ENCODE measurements at places on chromosomes 1 and 21. TPM values are rescaled to one million over a fixed set of nuclear protein-coding genes. Genes with fewer than 3 reads are reported as not detected.

The S100B gene
- not detected for polyA plus RNA-seq

The TSSK3 gene
- 0.39 TPM for polyA plus RNA-seq

DNA sequence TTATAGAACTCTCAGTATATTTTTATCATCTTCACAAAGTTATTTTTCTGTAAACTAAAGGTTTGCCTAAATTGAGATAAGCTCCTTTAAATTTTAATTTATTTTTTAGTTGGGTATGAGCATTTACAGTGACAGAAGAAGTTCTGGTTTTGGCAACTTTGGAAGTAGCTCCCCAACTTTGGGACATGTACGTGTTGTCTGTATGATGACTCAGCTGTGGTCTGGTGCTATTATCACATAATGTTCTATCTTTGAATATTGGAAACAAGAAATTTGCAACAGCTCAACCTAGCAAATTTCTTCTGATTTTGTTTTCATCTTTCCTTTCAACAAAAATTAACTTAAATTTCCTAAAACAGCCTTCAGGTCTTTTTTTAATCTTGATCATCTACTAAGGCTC is 46.6 kb upstream of the C1orf105 start:
- no peak for DNase-seq

- DNase-seq, result no peak
These were observed 244.5 kb downstream of the NEGR1 start for GRCh38 chr1:72037745-72038343.

- no peak for DNase-seq
These were observed 187.1 kb downstream of the NRIP1 start for GRCh38 chr21:14877581-14878228.

GRCh38 chr1:156707417-156708217 is 2.2 kb upstream of the CRABP2 start:
- DNase-seq, result no peak

- DNase-seq, result no peak
These were observed 170.4 kb downstream of the CLIC6 start for GRCh38 chr21:34838956-34839820.

DNA sequence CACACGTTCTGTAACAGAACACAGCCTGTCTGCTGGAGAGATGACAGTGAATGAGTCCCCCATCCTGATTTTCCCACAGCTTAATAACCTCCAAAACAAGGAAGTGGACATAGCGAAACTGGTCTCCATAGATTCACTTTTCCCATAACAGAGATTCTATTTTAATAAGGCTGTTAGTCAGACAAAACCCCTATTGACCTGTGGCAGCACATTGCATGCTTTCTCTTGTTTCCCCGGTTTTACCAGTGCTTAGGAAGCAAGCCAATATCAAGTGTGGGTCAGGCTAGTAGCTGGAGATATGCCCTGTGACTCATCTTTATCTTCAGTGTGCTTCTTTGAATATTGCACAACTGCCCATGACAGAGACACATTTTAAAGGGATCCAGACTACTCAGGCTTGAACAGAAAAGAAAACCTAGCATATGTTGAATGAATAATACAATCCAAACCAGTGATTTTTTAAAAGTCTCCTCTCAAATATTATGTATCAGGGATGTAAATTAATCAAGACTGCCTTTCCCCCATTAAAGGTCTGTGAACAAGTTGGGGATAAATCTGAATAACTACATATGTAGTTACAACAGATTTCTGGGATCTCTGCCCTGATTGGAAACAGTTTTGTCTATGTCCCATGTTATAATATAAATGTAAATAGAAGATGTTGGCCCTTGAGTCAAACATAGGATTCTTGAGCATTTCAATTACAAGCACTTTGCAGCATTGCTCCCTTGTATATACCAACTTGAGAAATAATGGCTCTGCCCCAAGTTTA is 11.9 kb upstream of the CLDN8 start:
- DNase-seq, result peak; percentile 15

DNA sequence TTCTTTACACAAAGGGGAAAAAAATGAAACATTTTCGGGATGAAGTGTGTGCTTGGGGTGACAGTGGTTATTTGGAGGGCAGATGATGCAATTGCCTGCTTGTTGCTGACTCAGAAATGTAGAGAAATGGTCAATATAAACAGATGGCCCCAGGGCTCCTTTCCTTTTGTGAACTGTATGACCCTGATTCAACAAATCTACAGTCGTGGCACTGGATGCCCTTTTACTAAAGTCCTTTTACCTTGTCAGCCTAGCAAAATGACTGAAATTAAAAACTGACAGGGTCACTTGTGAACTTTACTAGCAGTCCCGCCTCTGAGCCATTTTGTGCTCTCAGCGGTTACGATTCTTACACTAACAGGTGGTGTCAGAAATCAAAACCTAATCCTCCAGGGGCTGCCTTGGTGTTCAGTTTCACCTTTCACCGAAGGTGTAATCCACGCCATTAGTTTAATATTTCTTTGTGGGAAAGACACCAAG is 49.8 kb downstream of the GREM2 start:
- no peak for DNase-seq

- no peak for DNase-seq
These were observed 28.1 kb downstream of the ERI3 start for GRCh38 chr1:44326821-44327465.
